ENCODE measurements at places on chromosomes 11 and 22. TPM values are rescaled to one million over a fixed set of nuclear protein-coding genes. Genes with fewer than 3 reads are reported as not detected.

OR52I1 gene
- not detected for total RNA-seq

TMEM45B gene
- total RNA-seq = 42.0 TPM

SCGB1D2 gene
- 1,370 TPM for total RNA-seq

OR4D5 gene
- total RNA-seq = not detected

FAR1 gene
- total RNA-seq = 18.0 TPM

IGSF22 gene
- not detected for total RNA-seq

All from suprapubic skin (tissue), 4 donors.